ENCODE measurements at places on chromosomes 12 and 14. TPM values are rescaled to one million over a fixed set of nuclear protein-coding genes. Genes with fewer than 3 reads are reported as not detected.
A peak's percentile ranks its signal among the peaks of the same experiment; 100 is the strongest.

DNA sequence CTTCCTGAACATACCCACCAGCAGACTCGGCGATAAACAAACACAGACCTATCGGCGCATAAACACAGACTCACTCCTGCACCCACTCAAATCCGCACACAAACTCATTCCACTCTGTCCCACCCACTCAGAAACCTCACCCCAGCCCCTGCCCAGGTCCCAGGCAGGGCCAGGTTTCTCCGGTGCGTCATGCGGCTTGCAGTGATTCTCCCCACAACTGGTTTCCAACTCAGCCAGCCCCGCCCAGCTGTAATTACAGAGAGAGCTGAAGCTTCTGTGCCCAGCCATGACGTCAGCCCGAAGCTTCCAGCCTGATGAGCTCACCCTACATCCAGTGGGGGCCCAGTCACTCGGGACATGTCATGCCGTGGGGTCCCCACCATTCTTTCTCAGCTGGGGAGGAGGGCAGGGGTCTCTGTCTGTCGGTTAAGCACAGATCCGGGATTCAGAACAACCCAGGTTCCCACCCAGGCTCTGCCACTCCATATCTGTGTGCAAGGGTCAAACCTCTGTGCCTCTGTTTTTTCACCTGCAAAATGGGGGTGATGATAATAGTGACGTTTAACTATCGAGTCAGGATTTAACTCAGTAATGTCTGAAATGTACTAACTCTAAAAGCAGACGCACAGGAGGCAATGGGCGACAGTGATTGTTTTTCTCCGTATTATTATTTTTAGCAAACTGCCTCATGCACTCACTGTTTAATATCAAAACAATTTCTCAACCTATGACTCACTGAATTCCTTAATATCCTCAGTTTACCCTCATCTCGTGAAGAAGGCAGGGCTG, 2.3 kb upstream of the HSPB8 start:
- H3K4me1 ChIP-seq, result peaks cover 29% of the 10 kb centered on the region
- DNase-seq, result peak; percentile 86
- no peak overlapping the region for H3K4me3 ChIP-seq
- H3K36me3 ChIP-seq, result no peaks in the 10 kb centered on the region

DNA sequence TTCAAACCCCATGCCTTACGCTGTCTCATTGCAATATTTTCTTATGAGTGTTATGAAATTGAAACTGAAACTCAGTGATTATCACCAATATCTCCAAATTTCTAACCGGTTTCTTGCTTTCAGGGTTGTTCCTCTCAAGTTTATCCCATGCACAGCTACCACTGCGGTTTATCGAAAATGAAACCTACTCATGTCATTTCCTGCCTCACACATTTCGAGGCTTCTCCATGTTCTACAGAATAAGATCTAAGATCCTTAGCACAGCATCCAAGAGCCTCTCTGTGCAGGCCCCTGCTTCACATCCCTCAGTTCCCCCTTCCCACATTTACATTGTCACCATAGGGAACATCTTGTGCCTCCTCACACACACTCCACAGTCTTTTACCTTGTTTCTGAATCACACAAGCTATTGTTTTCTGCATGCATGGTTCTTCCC, 45.5 kb upstream of the FAR2 start:
- no peaks in the 10 kb centered on the region for H3K36me3 ChIP-seq
- no peaks in the 10 kb centered on the region for H3K27me3 ChIP-seq
- DNase-seq, result no peak
- H3K4me3 ChIP-seq, result no peak overlapping the region

DNA sequence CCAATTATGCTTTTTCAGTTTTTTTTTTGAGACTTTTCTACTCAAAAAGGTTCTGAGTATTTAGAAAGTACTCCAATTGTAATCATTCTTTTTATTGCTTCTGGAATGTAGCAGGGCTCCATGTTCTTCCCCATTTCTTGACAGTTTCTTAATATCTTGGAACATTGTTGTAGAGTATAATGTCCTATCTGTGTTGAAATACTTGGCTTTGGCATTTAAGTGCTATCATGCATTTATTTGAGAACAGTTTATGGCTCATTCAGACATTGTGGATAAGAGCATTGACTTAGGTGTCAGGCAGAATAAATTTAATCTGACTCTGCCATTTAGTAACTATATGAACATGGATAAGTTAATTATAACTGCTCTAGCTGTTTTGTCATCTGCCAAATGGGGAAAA, 28.3 kb downstream of the ADIPOR2 start:
- H3K27ac ChIP-seq, result no peak overlapping the region
- H3K4me1 ChIP-seq, result peaks cover 36% of the 10 kb centered on the region
- no peaks in the 10 kb centered on the region for H3K36me3 ChIP-seq
- no peak for DNase-seq
- no peaks in the 10 kb centered on the region for H3K27me3 ChIP-seq

- H3K4me3 ChIP-seq, result no peak overlapping the region
- H3K36me3 ChIP-seq, result no peaks in the 10 kb centered on the region
- H3K27me3 ChIP-seq, result no peaks in the 10 kb centered on the region
- no peak overlapping the region for H3K27ac ChIP-seq
- DNase-seq, result no peak
Measured at GRCh38 chr12:82383930-82384552, 25.7 kb downstream of the METTL25 start.

- H3K4me3 ChIP-seq, result no peak overlapping the region
- no peak overlapping the region for H3K27ac ChIP-seq
- peaks cover 12% of the 10 kb centered on the region for H3K27me3 ChIP-seq
- H3K4me1 ChIP-seq, result peaks cover 60% of the 10 kb centered on the region
- peaks cover 7% of the 10 kb centered on the region for H3K36me3 ChIP-seq
- no peak for DNase-seq
Measured at GRCh38 chr12:49092816-49093406, 1.7 kb downstream of the DHH start.

DNA sequence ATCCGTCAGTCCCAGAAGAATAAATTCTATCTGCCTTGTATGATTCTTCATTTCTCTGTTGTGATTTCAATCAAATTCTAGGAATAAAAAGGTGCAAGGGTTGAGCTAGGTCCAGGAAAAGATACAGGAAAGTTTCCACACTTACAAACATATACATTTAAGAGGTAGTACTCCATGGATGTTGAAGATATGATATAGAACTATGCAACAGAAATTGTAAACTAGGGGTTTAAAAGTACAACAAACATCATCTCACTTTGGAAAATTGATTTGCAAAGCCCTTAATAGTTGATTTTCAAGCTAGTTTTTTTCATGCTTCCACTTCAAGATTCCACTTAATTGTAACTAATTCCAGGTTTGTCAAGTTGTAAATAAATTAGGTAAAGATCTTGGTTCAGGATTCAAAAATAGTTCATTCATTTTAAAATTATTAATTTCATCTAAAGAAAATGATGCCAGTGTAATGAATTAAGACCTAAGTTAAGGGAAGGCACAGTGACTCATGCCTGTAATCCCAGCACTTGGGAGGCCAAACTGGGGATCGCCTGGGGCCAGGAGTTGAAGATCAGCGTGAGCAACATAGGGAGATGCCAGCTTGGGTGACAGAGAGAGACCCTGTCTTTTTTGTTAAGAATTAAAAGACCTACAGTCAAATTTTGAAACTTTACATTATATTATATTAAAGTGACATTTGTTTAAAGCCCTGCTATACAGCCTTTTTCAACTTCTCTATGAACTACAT, at the start of gene OR6C70:
TSS of gene OR6C70 (minus strand) at position 51 of the 742 bp plus-strand sequence. CDS start at position 51, 0 bp downstream.
- no peak for DNase-seq
- H3K27ac ChIP-seq, result no peak within 1 kb of the TSS
- H3K36me3 ChIP-seq, result no peaks in the 10 kb centered on the region
- no peaks in the 10 kb centered on the region for H3K4me1 ChIP-seq
- H3K4me3 ChIP-seq, result no peak within 1 kb of the TSS

- no peaks in the 10 kb centered on the region for H3K27me3 ChIP-seq
- H3K36me3 ChIP-seq, result no peaks in the 10 kb centered on the region
- DNase-seq, result no peak
- H3K4me3 ChIP-seq, result no peak overlapping the region
- no peak overlapping the region for H3K27ac ChIP-seq
- H3K4me1 ChIP-seq, result peaks cover 16% of the 10 kb centered on the region
Measured at GRCh38 chr14:91255026-91255695, 10.7 kb upstream of the GPR68 start.

DNA sequence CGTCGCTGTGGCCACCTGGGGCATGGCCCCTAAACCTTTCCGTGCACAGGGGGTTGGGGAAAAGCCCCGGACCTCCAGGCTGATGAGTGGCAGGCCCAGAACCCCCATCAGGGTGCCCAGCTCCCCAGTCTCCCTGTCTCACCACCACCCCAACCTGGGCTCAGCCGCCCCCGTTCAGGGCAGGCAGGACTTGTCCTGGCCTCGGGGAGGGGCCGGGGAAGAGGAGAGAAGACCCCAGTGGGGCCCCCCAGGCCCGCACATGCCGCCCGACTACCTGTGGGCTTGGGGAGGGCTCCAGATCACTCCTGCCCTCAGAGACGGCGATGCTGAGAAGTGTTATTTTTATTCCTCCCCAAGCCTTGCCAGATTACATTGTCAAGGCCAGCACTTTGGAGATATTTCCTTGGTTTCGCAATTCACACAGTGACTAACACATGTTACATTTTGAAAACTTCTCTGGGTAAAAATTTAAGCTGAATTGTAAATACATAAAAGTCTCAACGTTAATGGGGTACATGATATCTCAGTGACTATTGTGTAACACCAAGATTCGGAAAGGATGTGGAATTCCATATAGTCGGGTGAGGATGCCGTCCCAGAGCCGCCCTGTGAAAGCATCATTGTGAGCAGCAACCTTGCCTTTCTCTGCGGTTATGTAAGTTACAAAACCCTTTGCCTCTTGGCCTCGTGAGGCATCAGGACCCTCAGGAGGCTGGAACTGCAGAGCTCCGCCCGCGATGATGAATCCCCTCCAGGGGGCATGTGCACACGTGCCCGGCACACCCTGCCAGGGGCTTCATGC, 85.6 kb upstream of the DIO3 start:
- no peak overlapping the region for H3K4me3 ChIP-seq
- no peak overlapping the region for H3K27ac ChIP-seq
- H3K27me3 ChIP-seq, result no peaks in the 10 kb centered on the region

DNA sequence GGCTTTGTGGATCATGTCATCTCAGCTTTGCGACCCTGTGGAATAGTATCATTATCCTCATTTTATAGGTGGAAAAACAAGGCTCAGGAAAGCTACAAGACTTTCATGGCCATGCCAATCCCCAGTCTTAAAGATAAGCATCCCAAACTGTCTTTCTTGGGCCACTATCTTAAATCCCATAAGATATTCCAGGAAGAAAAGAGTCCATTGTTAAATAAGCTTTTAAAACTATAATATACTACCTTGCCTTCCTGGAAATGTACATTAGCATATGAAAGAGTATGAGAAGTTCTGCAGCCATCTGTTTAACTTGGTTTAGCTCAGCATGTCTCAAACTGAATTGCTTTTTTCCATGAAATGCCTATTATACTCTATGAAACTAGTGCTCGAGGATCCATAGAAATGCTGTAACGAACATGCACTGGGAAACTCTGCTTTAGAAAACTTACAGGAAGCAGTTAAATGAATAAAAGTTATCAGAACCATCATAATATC, 77.1 kb downstream of the B4GALNT3 start:
- no peaks in the 10 kb centered on the region for H3K27me3 ChIP-seq
- no peak overlapping the region for H3K4me3 ChIP-seq
- H3K4me1 ChIP-seq, result no peaks in the 10 kb centered on the region
- no peak overlapping the region for H3K27ac ChIP-seq

- H3K4me3 ChIP-seq, result no peak overlapping the region
- H3K27me3 ChIP-seq, result no peaks in the 10 kb centered on the region
- peaks cover 18% of the 10 kb centered on the region for H3K36me3 ChIP-seq
- H3K27ac ChIP-seq, result no peak overlapping the region
Measured at GRCh38 chr12:123754041-123754772, 7.9 kb upstream of the DNAH10 start.

DNA sequence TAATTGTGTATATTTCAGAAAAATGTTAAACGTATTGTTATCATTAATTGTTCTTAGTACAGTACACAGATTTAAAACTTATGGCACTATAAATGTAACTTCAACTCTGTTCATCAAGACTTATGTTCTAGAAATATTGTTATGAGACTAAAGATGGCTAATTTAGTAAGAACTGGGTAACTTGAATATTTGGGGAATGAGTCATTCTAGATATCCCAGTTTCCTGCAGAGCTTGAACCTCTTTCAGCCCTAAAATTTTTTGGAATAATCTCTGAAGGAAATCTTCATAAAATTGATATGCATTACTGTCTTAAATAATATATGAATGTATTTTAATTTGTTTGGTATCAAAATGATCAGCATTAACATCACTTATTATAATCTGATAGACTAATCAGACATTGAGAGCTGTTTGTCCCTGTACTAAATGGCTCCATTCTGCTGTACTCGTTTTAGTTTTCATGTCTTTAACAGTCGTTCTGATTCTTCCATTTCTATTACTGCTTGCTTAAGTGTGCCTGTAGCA, 87.1 kb downstream of the VEZT start:
- no peak for DNase-seq
- no peak overlapping the region for H3K27ac ChIP-seq
- no peak overlapping the region for H3K4me3 ChIP-seq
- peaks cover 9% of the 10 kb centered on the region for H3K36me3 ChIP-seq
- H3K4me1 ChIP-seq, result peaks cover 12% of the 10 kb centered on the region
- no peaks in the 10 kb centered on the region for H3K27me3 ChIP-seq

- no peaks in the 10 kb centered on the region for H3K27me3 ChIP-seq
- H3K27ac ChIP-seq, result no peak overlapping the region
- DNase-seq, result no peak
- no peaks in the 10 kb centered on the region for H3K36me3 ChIP-seq
- no peaks in the 10 kb centered on the region for H3K4me1 ChIP-seq
Measured at GRCh38 chr12:121860257-121860656, 1.6 kb upstream of the HPD start.

GRCh38 chr12:39588348-39588747, 31.3 kb downstream of the ABCD2 start:
- H3K4me1 ChIP-seq, result no peaks in the 10 kb centered on the region
- no peaks in the 10 kb centered on the region for H3K36me3 ChIP-seq
- H3K27ac ChIP-seq, result no peak overlapping the region
- H3K4me3 ChIP-seq, result no peak overlapping the region
- DNase-seq, result no peak
- H3K27me3 ChIP-seq, result no peaks in the 10 kb centered on the region

CDKN3 gene
- 7.4 TPM for total RNA-seq

TWF1 gene
- total RNA-seq, result 154 TPM

C1R gene
- total RNA-seq, result 545 TPM

VTI1B gene
- total RNA-seq, result 94.0 TPM

ANO2 gene
- total RNA-seq, result 0.78 TPM

NDRG2 gene
- total RNA-seq, result 186 TPM

PCED1B gene
- total RNA-seq, result 1.5 TPM

Data from thyroid gland (tissue), 4 donors.